Midbrain (tissue), 1 donor: ENCODE measurements at places on chromosomes 13 and 19.

- DNase-seq = no peak
Measured at GRCh38 chr19:35975608-35976214, 19.3 kb upstream of the SDHAF1 start.

DNA sequence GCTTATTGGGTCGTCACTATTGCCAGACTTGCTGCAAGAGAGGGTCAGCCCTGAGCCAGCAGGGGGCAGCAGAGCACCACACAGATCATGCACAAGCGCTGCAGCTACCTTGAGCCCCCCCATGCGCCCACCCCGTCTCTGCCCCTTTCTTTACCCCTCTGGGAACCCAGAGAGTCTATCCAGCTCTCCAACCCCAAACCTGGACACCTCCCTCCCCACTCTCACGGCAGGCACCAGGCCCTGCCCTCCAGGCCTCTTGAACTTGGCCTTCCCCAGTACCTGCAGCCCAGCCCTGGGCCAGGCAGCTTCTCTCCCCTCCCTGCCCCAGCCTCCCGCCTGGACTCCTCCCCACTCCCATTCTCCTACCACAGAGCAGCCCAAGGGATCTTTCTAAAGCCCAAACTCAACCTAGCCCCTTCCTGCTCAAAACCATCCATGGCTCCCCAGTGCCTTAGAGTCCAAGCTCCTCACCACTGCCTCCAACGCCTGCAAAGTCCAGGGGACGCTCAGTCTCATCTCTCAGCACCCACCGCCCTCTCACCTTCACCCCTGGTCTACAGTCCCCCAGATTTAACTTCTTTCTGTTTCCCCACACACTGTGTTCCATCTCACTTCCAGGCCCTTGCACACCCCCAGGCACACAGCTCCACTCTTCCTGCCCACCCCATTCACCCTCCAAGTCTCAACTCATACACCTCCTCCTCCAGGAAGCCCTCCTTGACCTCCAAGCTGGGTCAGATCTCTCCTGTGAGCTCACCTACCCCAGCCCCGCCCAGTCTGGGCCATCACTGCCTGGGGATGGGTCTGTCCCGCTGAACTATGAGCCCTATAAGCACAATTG, 9.4 kb upstream of the CEACAM16 start:
- DNase-seq = peak; percentile 53

- DNase-seq = no peak
Measured at GRCh38 chr19:44572581-44572900, 40.8 kb upstream of the IGSF23 start.

- peak; percentile 84 for DNase-seq
Measured at GRCh38 chr19:53977991-53978731, 13.3 kb upstream of the CACNG6 start.
